ENCODE measurements at places on chromosomes 7 and 10.

DNA sequence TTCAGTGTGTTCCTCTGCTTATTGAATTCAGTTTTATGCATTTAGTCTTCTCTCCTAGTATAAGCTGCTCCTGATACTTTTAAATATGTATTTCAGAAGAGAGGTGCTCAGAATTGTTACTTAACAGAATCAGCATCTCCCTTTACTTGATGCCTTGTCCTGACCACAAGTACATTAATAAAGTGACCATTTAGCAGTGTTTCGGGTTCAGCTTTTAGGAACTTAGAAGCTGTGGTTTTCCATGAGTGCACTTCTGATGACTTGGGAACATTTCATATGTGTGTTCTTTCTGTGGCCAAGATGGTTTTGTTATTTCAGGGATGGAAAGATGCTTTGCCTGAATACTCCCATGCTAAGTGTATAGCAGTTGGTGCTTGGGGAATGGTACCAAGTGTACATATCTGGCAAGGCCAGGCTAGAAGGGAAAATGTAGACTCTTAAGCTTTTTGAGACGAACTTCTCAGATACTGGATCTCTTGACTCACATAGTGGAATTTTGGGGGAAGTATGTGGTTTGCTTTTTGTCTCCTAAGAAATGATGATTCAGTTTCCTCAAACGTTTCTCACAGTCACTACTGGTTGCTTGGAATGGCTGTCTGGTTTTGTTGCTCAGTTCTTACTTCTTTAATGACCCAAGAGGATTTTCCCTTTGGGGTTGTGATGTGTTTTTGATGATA, 17.2 kb downstream of the SGPL1 start:
- peak; percentile 98 for DNase-seq

DNA sequence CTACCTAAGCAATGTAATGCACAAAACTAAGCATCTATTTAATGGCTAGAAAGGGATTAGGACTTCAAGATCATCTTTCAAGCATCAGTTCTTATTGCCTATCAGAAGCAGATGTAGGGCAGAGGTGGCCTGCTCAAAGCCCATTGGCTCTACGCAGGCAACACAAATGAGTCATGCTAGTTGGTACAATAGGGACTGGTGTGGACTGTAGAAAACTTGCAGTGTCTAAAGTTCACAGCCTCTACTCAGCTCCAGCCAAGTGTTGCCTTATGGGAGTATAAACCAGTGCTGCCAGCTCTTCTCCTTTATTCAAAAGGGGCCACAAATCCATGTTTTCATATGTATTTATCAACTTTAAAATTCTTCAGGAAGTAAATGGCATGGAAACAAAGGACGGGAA, 31.7 kb downstream of the ASAH2 start:
- no peak for DNase-seq

- DNase-seq: no peak
Observed at GRCh38 chr7:22442187-22442881, 57.7 kb downstream of the STEAP1B start.

DNA sequence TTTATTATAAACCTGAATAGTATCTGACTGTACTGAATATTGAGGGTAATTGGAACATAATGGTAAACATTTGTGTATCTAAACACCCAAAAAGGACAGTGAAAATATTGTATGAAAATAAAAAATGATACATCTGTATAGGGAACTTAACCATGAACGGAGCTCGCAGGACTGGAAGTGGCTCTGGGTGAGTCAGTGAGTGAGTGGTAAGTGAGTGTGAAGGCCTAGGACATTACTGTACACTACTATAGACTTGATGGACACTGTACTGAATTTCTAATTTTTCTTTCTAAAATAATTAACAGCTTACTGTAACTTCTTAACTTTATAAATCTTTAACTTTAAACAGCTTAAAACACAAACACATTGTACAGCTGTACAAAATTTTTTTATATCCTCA, 454.5 kb upstream of the FZD8 start:
- no peak for DNase-seq

DNA sequence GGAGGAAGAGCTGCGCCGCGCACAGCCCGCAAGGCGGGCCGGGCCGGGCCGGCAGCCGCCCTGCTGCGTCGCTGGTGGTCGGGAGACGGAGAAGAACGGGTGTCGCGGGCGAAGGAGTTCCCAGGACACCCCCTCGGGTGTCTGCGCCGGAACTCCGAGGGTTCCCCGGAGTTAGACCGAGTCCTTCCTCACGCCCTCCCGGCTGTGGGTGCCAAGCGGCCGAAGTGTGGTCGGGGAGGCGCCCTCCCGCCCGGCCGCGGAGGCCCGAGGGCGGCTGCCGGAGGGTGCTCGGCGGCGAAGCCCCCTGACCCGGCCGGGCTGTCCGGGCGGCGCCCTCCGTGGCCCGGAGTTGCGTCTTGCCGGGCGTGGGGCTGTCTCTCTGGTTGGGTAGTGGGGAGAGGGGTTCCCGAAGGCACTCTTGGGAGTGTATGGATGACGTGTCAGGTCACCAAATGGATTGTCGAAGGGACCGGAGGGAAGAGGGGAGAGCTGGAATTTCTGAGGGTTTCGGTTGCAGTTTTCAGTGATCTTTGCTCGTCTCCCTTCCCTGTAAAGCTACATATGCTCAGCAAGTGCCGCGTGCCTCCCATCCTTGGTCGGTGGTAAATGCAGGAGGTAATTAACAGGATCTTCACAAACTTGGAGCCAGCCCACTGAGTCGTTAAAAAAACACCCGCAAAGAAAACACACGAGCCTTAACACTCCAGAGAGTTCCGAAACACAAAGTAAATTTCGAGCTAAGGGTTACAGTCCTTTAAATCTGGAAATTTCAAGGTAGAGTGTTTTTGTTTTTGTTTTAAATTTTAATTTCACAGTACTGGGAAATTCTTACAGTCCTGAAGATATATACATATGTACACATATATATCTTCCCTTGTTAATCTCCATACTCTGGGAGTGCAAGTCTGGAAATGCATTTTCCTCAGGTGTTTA, 871 bp downstream of the ST7 start:
- peak; percentile 84 for DNase-seq

DNA sequence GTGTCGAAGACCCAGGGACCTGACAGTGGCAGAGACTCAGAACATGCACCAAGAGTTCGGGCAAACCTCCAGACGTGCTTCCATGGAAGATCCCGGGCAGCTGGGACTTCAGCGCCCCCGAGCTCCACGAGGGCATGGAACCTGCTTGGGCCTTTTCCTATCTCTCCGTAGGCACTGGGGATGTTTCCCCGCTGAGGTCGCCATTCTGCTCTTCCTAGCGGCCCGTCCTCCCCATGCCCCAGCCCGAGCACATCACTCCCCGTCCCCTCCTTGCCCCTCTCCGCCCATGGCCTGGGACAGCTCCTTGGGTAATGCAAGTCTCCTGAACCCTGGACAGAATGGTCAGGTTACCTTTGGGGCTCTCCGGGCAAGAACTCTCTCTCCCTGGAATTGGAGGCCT, 32.3 kb upstream of the SHH start:
- no peak for DNase-seq

Data from fibroblast of lung (primary cell).